ENCODE measurements at places on chromosomes 12 and 14.
A peak's percentile ranks its signal among the peaks of the same experiment; 100 is the strongest.

DNA sequence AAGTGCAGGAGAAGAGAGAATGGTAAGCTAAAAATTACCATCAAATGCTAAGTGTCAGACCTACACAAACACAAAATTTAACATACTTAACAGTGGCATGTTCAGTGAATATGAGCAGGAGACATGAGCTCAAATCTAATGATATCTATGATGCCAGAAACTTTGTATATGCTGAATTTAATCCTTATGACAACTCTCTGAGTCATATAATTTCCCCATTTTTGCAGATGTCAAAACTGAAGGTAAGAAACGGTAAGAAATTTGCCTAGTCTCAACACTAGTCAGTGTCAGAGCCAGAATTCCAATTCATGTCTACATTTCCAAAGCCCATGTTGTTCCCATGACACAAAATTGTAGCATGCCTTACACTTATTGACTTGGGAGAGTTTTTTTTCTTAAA, 375.8 kb downstream of the APAF1 start:
- DNase-seq: no peak

GRCh38 chr12:5581019-5581418, 149.1 kb downstream of the NTF3 start:
- DNase-seq: peak; percentile 9

DNA sequence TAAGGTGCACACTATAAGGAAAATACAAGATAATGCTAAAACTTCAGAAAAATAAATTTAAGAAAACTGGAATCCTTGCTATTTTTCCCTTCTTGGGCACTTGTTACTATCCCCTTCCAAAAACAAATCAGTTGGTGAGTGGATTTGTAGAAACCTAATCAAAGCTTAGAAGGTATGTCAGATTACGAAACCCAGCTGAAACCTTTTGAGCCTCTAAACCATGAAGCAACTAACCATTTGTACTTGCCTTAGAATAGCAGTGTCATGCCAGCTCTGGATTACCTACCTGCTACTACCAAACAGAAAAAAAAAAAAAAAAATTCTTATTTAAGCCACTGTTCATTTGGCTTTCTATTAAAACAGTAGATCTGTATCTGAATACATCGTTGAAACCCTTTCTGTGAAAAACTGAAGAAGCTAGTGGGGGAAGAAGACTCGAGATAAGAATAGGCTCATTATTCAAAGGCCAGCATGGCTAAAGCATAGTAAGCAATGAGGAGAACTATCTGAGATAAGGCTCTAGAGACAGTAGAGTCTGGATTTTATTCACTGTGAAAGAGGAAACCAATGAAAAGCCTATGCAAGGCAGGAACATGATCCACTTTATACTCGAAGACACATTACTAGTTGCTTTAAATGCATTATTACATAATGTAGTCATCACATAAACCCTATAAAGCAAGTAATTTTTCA, 30.2 kb downstream of the OSBPL8 start:
- DNase-seq: no peak

GRCh38 chr12:93762059-93762719, 85.0 kb downstream of the CRADD start:
- no peak for DNase-seq
